ENCODE measurements at places on chromosomes 3 and 15. TPM values are rescaled to one million over a fixed set of nuclear protein-coding genes. Genes with fewer than 3 reads are reported as not detected.

GRCh38 chr3:154955907-154956533 lies 124.1 kb upstream of the MME start:
- no peaks in the 10 kb centered on the region for H3K4me1 ChIP-seq
- H3K27ac ChIP-seq, result no peak overlapping the region
- no peaks in the 10 kb centered on the region for H3K36me3 ChIP-seq
- H3K4me3 ChIP-seq, result no peak overlapping the region
- DNase-seq, result no peak

GRCh38 chr3:129128357-129129155 lies 7.0 kb upstream of the RAB43 start:
- no peaks in the 10 kb centered on the region for H3K4me1 ChIP-seq
- H3K27me3 ChIP-seq, result no peaks in the 10 kb centered on the region
- H3K36me3 ChIP-seq, result no peaks in the 10 kb centered on the region
- no peak overlapping the region for H3K4me3 ChIP-seq

GRCh38 chr3:179418610-179419009 lies 32.7 kb downstream of the GNB4 start:
- DNase-seq, result no peak
- no peak overlapping the region for H3K27ac ChIP-seq
- no peaks in the 10 kb centered on the region for H3K4me1 ChIP-seq
- no peaks in the 10 kb centered on the region for H3K27me3 ChIP-seq
- H3K4me3 ChIP-seq, result no peak overlapping the region

DNA sequence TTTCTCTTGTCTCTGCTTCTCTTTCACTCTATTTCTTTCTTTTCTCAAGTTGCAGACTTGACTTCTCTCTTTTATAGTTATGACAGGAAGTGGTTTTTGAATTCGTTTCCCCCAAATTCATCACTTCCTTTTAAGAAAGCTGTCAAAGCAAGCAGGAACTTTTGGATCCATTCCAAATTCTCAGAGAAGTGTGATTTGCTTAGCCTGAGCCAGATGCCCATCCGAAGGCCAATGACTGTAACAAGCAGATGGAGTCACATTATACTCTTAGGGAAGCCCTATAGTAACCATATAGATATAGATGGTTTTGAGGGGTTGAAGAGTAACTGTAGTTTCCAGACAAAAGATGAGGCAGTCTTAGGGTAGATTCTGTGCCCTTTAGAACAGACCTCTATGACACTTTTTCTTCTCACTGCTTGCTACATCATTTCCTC lies 592.0 kb upstream of the KCNMB2 start:
- H3K27ac ChIP-seq, result no peak overlapping the region
- H3K4me3 ChIP-seq, result no peak overlapping the region
- H3K4me1 ChIP-seq, result no peaks in the 10 kb centered on the region
- H3K27me3 ChIP-seq, result no peaks in the 10 kb centered on the region

- H3K36me3 ChIP-seq, result no peaks in the 10 kb centered on the region
- H3K4me3 ChIP-seq, result no peak overlapping the region
- H3K4me1 ChIP-seq, result no peaks in the 10 kb centered on the region
Measured at GRCh38 chr3:11290743-11291680, 18.8 kb downstream of the ATG7 start.

DNA sequence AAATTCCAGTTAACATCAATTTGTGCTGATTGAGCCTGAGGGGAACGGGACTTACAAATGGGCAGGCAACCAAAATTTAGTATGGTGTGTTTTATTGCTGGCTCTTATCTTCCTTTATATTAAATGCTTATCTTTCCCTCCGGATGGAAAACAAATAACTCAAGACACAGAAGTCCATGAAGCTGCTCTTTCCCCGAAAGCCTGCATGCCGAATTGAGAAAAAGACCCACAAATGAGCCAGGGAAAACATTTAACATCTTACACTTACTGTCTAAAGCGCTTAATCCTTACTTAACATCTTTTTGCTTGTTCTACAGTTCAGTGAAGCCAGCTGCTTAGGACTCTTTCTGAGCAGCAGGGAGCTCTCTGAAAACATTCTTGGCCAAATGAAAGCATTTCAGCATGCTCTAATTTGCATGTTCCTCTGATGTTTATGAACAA lies 49.5 kb downstream of the HEG1 start:
- no peaks in the 10 kb centered on the region for H3K36me3 ChIP-seq
- no peak overlapping the region for H3K27ac ChIP-seq
- H3K4me3 ChIP-seq, result no peak overlapping the region

DNA sequence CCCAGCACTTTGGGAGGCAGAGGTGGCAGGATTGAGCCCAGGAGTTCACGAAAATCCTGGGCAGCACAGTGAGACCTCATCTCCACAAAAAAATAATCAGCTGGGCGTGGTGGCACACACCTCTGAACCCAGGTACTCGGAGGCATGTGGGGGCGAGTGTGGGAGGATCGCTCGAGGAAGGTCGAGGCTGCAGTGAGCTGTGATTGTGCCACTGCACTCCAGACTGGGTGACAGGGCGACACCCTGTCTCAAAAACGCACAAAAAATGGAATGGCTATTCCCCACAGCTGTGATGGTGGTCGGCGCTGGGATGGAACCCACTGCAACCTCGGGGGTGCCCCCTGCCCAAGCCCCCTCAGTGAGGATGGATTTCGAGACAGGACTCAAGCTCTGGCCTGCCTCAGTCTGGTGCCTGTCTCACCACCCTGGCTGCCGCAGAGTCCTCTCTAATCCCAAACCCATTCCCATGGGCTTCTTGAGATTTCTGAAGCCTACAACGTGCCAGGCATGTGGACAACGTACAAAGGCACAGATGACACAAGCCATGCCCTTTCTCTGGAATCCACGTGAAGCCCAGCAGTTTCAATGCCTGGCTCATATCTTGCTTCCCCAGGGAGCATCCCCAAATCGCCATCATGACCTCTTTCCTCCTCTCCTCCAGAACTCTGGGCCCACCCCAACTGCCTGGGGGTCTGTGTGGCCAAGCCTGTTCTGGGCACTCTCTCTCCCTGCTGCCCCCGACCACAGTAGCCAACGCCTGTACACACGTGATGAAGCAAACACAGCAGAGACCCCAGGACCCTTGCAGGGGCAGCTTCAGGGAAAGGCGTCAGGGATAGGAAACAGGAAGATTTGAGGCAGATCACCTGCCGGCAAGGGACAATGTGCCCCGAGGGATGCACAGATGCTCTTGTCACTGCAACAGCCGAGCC lies 32.4 kb downstream of the ADAMTS17 start:
- no peaks in the 10 kb centered on the region for H3K36me3 ChIP-seq
- H3K27me3 ChIP-seq, result no peaks in the 10 kb centered on the region
- no peak overlapping the region for H3K27ac ChIP-seq
- no peak overlapping the region for H3K4me3 ChIP-seq
- no peak for DNase-seq

- H3K27ac ChIP-seq, result no peak overlapping the region
- no peaks in the 10 kb centered on the region for H3K27me3 ChIP-seq
- H3K4me3 ChIP-seq, result no peak overlapping the region
Measured at GRCh38 chr3:47704237-47704612, 77.5 kb downstream of the SMARCC1 start.

DNA sequence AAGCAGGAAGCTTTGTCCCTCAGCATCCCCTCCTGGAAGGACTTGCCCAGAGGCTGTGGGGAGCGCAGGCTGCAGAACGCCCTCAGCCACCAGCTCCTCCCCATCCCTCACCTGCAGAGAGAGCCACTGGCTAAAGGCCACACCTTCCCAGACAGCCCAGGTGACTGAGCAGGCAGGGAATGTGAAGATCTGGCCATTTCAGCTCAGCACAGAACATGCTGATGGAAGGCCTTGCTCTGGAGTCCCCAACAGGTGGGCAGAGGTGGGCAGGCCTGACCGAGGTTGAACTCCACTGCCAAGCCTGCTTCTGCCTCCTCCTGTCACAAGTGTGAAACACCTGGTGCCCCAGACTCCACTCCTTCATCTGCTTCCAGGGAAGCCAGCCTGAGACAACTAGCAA lies 50.7 kb upstream of the SEC61A1 start:
- no peak overlapping the region for H3K27ac ChIP-seq
- no peak for DNase-seq
- H3K36me3 ChIP-seq, result no peaks in the 10 kb centered on the region
- H3K27me3 ChIP-seq, result no peaks in the 10 kb centered on the region

DNA sequence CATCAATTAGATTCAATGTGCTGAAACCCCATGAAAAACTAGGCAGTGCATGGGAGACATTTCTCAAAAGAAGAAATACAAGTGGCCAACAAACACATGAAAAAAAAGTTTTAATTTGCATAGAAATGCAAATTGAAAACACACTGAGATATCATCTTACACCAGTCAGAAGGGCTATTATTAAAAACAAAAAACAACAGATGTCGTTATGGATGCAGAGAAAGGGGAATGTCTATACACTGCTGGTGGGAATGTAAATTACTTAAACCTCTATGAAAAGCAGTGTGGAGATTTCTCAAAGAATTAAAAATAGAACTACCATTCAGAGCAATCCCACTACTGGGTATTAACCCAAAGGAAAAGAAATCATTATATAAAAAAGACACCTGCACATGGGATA lies 98.7 kb downstream of the CCNL1 start:
- H3K4me3 ChIP-seq, result no peak overlapping the region
- DNase-seq, result no peak
- H3K27me3 ChIP-seq, result no peaks in the 10 kb centered on the region
- H3K4me1 ChIP-seq, result no peaks in the 10 kb centered on the region
- H3K27ac ChIP-seq, result no peak overlapping the region

DNA sequence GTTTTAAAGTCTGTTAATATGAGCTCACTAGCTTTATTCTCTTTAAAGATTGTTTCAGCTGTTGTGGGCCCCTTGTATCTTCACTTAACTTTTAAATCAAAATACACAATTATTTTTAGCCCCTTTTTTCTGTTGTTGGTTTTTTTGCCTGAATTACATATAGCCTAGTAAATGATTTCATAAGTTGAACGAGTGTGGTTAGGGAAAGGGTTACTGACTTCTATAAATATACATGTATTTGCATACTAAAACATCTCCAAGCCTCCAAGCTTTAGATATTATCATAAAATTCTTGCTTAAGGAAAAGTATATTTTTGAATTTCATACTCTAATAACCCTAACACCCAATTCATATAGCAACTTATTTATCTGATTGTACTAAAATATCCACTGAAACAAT lies 73.2 kb upstream of the ARL6 start:
- no peak overlapping the region for H3K4me3 ChIP-seq
- H3K4me1 ChIP-seq, result no peaks in the 10 kb centered on the region
- no peak for DNase-seq
- H3K36me3 ChIP-seq, result no peaks in the 10 kb centered on the region
- H3K27ac ChIP-seq, result no peak overlapping the region
- no peaks in the 10 kb centered on the region for H3K27me3 ChIP-seq

- no peak overlapping the region for H3K27ac ChIP-seq
- H3K4me3 ChIP-seq, result no peak overlapping the region
- peaks cover 5% of the 10 kb centered on the region for H3K4me1 ChIP-seq
- no peaks in the 10 kb centered on the region for H3K27me3 ChIP-seq
- H3K36me3 ChIP-seq, result no peaks in the 10 kb centered on the region
Measured at GRCh38 chr15:68589783-68590710, 11.3 kb downstream of the CORO2B start.

GRCh38 chr3:12135029-12135657 lies 23.6 kb downstream of the TIMP4 start:
- no peak overlapping the region for H3K4me3 ChIP-seq
- H3K27ac ChIP-seq, result no peak overlapping the region
- peak; percentile 89 for DNase-seq
- H3K27me3 ChIP-seq, result no peaks in the 10 kb centered on the region
- H3K36me3 ChIP-seq, result no peaks in the 10 kb centered on the region

DNA sequence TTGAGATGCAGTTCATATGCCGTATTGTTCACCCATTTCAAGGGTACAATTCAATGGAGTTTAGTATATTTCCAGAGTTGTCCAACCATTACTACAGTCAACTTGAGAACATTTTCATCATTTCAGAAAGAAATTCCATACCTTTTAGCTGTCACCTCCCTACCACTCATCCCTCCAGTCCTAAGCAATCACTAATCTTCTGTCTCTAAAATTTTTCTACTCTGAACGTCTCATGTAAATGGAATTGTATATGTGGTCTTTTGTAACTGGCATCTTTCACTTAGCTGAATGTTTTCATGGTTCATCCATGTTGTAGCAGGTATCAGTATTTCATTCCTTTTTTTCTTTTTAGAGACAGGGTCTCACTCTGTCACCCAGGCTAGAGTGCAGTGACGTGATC lies 51.1 kb downstream of the CMTM7 start:
- no peak overlapping the region for H3K4me3 ChIP-seq
- H3K27me3 ChIP-seq, result no peaks in the 10 kb centered on the region
- no peak for DNase-seq
- H3K36me3 ChIP-seq, result no peaks in the 10 kb centered on the region

The ERC2 gene
- 6.1 TPM for polyA plus RNA-seq

The ARGFX gene
- polyA plus RNA-seq, result not detected

The RASSF1 gene
- polyA plus RNA-seq, result 60.1 TPM

The HACD3 gene
- polyA plus RNA-seq, result 70.6 TPM

The FBXL22 gene
- polyA plus RNA-seq, result 3.2 TPM

Measured in testis (tissue), 5 donors.